T-helper 1 cell (primary cell): ENCODE measurements at places on chromosomes 5 and 9.

GRCh38 chr5:95087816-95088317 lies 197.0 kb downstream of the MCTP1 start:
- no peak for DNase-seq

DNA sequence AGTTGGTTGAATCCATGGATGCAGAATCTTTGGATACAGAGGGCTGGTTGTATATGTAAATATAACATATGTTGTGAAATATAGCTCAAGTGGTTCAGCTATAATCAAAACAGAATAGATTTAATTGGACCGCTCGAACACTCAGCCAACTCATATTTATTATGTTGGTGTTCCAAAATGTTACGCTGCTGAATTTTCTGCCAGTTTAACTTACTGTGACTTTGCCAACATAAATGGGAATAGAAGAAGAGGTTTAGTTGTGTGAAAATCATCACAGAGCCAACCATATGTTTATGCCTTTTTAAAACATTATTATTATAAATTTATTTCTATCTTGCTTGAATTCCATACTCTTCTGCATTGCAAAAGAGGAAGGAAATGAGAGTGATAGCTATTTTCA lies 178.2 kb upstream of the FBXL7 start:
- DNase-seq, result no peak

DNA sequence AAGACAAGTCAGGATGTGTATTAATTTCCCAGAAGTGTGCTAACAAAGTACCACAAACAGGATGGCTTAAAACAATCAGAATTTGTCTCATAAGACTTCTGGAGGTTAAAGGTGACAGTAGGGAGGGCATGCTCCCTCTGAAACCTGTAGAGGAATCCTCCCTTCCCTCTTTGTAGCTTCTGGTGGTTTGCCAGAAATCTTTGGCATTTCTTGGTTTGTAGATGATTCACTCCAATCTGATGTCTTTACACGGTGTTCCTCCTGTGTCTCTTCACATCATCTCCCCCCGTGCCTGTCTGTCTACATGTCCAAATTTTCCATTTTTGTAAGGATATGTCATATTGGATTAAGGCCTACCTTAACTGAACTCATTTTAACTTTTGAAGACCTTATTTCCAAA lies 471.5 kb downstream of the ZNF608 start:
- no peak for DNase-seq

GRCh38 chr9:124835026-124835557 lies 18.2 kb upstream of the WDR38 start:
- no peak for DNase-seq

GRCh38 chr5:8123559-8123958 lies 254.6 kb downstream of the MTRR start:
- DNase-seq, result no peak

DNA sequence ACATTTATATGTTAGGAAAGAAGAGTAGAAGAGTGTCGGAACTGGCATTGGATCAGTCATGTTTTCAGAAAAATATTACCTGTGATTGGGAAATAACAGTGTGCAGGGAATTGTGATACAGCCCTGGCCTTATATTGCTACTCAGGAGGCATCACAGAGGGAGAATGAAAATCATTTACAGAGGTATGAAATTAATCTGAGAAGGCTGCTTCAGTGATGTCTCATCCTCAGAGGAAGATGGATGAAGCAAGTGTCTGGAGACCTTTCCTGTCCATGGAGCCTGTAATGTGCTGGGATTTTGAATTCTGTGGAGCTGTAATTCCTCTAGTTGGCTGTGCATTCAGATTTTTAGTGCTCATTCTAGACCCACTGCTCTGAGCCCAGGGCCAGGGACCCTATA lies 3.8 kb downstream of the ACTBL2 start:
- no peak for DNase-seq

- DNase-seq, result no peak
These were observed 36.0 kb downstream of the DENND1A start for GRCh38 chr9:123893831-123894460.

DNA sequence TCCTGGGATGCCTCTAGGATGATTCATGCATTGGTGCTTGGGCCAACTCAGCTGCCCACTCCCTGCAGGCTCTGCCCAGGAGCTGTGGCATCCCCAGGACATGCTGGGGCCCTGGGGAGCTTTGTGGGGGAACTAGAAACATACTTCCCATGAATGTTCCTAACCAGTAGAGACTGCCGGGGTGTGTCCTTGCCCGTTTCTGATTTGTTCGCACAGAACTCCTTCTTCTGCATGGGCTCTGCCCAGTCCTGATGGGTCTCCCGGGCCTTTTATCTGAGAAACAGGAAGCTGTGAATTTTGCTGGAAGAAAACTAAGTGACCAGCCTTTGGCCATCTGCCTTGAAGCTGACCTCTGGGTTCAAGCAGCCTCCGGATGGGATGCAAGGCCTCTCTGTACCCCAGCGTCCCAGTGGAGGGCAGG lies 71.6 kb upstream of the RNU6ATAC start:
- no peak for DNase-seq

DNA sequence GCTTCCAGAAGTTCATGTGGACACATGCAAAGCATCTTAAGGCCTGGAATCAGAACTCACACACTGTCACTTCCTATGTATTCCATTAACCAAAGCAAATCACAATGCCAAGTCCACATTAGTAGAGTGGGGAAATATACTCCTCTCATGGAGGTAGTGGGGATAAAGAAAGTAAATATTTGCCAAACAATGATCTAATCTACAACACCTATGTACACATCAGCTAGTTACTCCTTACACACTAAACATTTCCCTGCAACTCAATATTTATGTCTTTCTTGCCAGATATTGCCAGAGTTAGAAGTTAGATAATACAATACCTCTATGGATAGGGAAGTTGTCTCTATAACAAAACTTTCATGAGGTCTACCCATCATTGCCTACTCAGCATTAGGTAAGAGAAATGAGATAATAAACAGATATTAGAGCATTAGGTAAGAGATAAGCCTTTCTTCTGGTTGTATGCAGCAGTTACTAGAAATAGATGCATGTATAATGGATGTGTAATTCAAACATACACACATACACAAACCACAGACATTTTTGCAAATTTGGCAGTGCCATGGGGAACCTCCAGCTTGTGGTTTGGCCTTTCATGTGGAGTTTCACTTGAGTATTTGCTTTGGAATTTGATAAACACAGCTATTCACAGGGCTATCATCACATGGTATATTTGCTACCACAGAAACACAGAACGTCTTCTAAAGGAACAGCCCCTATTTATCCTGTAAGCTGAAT lies 196.5 kb downstream of the TLE1 start:
- no peak for DNase-seq

- peak; percentile 89 for DNase-seq
These were observed at the start of gene MED27 for GRCh38 chr9:132079391-132080091. MED27 (minus strand) TSS chr9:132079867; CDS start chr9:132079844, 23 bp downstream.

DNA sequence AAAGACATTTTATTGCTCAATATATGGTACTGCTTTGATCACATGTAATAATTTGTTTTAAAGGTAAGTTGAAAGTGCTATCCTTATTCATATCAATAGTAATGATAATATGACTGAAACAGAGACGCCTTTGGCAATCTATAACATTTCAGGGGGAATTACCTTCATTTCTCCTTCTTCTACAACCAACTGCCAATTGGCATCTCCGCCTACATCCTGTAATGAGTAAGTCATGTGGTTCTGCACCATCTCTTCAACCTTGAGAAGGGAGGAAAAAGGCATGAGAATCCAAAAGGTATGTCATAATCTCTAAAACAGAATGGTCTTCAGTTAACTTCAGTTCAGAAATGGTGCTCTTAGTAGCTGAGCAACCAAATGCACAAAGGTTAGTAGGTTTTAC lies 52.4 kb downstream of the HMGCR start:
- DNase-seq, result no peak

GRCh38 chr5:159567461-159567860 lies 237.2 kb upstream of the IL12B start:
- DNase-seq, result no peak

GRCh38 chr9:16103620-16104397 lies 551.0 kb downstream of the CCDC171 start:
- no peak for DNase-seq

- no peak for DNase-seq
These were observed 155.3 kb downstream of the MACROH2A1 start for GRCh38 chr5:135243556-135244285.

- no peak for DNase-seq
These were observed 8.0 kb downstream of the MTAP start for GRCh38 chr9:21810388-21810787.

DNA sequence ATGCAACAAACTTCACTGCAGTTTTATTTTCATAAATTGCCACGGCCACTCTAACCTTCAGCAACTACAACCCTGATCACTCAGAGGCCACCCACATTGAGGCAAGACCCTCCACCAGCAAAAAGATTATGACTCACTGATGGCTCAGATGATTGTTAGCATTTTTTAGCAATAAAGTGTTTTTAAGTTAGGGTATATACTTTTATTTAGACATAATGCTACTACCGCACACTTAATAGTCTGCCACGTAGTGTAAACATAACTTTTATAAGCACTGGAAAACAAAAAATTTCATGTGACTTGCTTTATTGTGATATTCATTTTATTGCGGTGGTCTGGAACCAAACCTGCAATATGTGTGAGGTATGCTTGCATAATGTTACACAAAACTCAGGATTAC lies 257.9 kb downstream of the ZSWIM6 start:
- no peak for DNase-seq

GRCh38 chr9:128275198-128276007 lies at the start of gene GOLGA2:
GOLGA2 (minus strand) TSS chr9:128276007; CDS start chr9:128275976, 31 bp downstream.
- DNase-seq, result no peak

- DNase-seq, result no peak
These were observed 11.0 kb downstream of the RPP25L start for GRCh38 chr9:34600908-34601307.

- no peak for DNase-seq
These were observed 12.3 kb downstream of the TLE4 start for GRCh38 chr9:79583952-79584654.

- no peak for DNase-seq
These were observed 198.1 kb downstream of the NR3C1 start for GRCh38 chr5:143205386-143205785.

GRCh38 chr9:80561526-80561925 lies 989.8 kb downstream of the TLE4 start:
- DNase-seq, result no peak

GRCh38 chr9:105500108-105500766 lies 52.4 kb downstream of the FSD1L start:
- no peak for DNase-seq

DNA sequence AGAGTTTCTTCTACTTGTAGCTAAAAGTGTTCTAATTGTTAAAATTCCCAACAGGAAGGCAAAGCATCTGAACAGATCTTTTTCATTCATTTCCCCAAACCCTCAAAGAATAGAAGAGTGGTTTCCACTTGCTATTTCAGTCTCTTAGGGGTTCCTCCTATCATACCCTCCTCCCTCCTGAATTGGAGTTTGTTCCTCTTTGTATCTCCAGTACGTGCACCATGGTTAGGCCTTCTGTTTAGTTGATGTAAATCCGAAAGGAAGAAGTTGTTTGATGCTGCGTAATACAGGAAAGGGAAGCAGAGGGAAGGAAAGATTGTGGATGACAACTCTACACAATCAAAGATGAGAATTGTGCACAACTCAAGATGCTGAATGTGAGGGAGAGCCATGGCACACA lies 303.6 kb downstream of the PIK3R1 start:
- DNase-seq, result no peak

GRCh38 chr5:54718656-54719055 lies 201.1 kb downstream of the SNX18 start:
- no peak for DNase-seq

DNA sequence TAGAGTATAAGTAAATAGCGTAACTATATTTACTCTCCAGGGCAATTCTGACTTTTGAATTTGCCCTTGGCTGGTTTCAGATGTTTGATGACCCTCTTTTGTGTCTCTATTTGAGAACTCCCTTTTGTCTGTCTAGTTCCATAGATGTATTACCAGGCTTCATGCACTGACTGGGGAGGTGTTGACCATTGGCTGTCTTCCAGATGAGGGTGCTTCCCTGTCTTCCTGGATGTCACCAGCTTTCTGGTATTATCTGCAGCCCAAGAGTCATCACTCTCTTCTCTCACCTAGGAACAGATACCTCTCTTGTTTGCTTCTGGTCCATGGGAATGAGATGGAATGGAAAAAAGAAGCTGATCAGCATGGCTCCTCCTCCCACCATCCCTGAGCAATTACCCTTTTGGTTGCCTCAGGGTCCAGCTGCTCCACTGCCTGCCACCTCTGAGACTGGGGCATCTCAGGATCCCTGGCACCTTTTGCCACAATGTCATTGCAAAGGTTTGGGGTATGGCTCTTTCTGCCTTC lies 58.7 kb upstream of the TMED7 start:
- no peak for DNase-seq

GRCh38 chr9:126159430-126160060 lies 167.1 kb upstream of the MVB12B start:
- DNase-seq, result no peak

- no peak for DNase-seq
These were observed 499.0 kb downstream of the SEMA5A start for GRCh38 chr5:9046756-9047481.

DNA sequence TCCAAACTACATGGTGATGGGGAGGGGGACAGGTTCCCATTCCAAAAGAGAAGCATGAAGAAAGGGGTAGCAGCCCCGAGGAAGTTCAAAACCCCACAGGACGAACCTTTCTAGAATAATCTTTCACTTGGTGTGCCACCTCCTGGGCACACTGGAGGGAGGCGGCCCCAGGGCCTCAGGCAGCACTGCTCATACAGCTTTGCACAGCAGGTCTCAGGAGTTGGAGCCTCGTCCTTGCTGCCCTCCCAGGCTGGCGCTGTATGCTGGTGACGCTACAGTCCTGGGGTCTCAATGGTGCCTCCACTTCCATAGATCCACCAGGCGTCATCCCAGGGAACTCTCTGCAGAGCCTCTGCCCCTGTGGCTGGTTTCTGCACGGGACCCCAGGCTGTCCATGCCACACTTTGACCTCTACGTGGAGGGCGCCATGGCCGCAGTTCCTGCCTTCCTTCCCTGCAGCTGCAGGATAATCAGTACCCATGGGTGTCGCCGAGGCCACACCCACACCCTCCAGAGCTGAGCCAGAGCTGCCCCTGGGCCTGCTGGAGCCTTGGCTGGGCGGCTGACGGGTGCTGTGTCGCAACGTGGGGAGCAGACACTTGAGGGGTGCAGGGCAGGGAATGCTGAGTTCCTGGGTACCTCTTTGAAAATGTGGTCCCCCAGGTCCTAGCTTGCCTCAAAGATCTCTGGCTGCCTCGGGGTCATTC lies 95.3 kb downstream of the COL5A1 start:
- DNase-seq, result no peak

- DNase-seq, result no peak
These were observed 19.9 kb downstream of the CDH10 start for GRCh38 chr5:24624872-24625271.

- no peak for DNase-seq
These were observed 7.5 kb upstream of the ERAP2 start for GRCh38 chr5:96868603-96869371.

DNA sequence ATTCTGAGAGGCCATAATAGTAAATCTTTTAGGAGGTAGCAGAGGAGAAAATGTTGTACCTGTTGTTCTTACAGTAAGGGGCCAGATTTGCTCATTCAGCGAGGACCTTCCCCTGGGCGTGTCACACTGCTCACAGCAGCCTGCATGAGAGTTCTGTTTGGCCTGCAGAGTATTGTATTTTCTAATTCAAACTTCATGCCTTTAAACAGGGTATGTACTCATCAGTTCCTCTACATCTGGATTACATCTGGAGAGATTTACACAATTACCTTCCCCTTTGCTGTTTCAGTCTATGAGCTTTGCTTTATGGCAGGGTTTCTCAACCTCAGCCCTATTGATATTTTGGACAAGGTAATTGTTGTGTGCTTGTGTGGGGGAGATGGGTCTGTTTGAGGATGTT lies 170.9 kb upstream of the STK32A start:
- DNase-seq, result no peak
